Natural killer cell (primary cell): ENCODE measurements at places on chromosomes 2 and 18. TPM values are rescaled to one million over a fixed set of nuclear protein-coding genes. Genes with fewer than 3 reads are reported as not detected.

DNA sequence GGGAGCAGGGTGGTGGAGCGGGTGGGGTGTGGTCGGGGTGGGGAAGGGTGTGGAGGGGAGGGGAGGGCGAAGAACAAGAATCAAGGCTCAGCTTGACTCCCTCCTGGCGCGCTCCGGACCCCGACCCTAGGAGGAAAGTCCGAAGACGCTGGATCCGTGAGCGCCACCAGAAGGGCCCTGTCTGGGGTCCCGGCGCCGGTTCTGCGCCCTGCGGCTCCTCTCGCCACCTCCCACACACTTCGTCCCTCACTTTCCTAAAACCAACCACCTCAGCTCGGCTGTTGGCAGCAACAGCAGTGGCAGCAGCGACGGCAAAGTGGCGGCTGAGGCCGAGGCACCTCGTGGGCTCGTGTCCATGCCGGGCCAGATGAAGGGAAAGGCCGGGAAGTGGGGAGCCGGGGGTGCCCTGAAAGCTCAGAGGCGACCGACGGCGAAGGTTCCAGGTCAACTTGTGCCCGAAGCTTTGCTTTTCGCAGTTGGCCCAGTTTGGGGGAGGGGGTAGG, 2.1 kb downstream of the KLHL14 start:
- H3K4me3 ChIP-seq, result peak overlapping the region; percentile 47
- peak overlapping the region; percentile 8 for H3K27ac ChIP-seq
- no peaks in the 10 kb centered on the region for H3K36me3 ChIP-seq
- H3K27me3 ChIP-seq, result peaks cover 16% of the 10 kb centered on the region
- H3K4me1 ChIP-seq, result no peaks in the 10 kb centered on the region

DNA sequence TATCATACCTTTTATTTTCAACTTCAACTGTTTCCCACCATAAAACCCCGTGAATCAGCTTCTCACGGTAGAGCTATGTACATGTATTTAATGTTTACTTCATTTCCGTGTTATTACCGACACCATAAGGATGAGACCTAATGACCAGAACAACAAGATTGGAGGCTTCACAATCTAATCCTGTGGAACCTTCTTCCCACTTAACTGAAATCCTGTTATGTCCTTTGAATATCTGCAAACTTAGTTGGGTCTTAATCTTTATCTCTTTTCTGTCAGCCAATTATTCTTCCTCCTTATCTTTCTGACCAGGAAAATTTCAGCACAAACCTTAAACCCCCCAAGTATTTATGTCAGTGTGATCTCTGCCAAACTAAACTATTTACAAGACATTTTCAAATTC, 214.4 kb downstream of the TMX3 start:
- H3K36me3 ChIP-seq, result no peaks in the 10 kb centered on the region
- DNase-seq, result no peak
- no peak overlapping the region for H3K27ac ChIP-seq
- H3K4me3 ChIP-seq, result no peak overlapping the region

Gene POTEJ
- not detected for total RNA-seq

DNA sequence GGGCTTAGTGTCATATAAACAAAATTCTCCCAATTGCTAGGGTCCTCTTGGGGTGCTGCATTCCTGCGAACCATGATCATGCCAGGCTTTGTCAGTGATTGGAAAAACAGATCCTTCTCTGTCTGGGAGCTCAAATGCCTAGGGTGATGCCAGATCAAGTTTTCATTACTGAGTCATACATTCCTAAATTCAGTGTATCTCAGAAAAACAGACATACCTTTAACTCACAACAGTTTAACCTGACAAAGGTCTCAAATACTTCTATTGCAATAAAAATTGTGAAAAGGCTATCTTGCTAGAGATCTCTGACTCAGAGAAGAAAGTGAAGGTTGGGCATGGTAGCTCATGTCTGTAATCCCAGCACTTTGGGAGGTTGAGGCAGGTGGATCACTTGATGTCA, 86.9 kb downstream of the SH3YL1 start:
- no peaks in the 10 kb centered on the region for H3K36me3 ChIP-seq
- H3K27ac ChIP-seq, result peak overlapping the region; percentile 44
- DNase-seq, result no peak
- H3K4me1 ChIP-seq, result peaks cover 30% of the 10 kb centered on the region
- no peak overlapping the region for H3K4me3 ChIP-seq

GRCh38 chr2:69483696-69484095, 46.5 kb upstream of the NFU1 start:
- H3K27ac ChIP-seq, result no peak overlapping the region
- H3K36me3 ChIP-seq, result peaks cover 33% of the 10 kb centered on the region
- H3K27me3 ChIP-seq, result no peaks in the 10 kb centered on the region
- H3K4me1 ChIP-seq, result peaks cover 7% of the 10 kb centered on the region
- no peak for DNase-seq

Gene SMAD4
- total RNA-seq, result 73.8 TPM

Gene STARD6
- not detected for total RNA-seq

- no peak overlapping the region for H3K4me3 ChIP-seq
- H3K27ac ChIP-seq, result no peak overlapping the region
- H3K27me3 ChIP-seq, result no peaks in the 10 kb centered on the region
- no peaks in the 10 kb centered on the region for H3K36me3 ChIP-seq
- no peaks in the 10 kb centered on the region for H3K4me1 ChIP-seq
These were observed 42.0 kb upstream of the CREB1 start for GRCh38 chr2:207487650-207488311.
